Amniotic epithelial cell (primary cell): ENCODE measurements at places on chromosomes 2 and 18.

DNA sequence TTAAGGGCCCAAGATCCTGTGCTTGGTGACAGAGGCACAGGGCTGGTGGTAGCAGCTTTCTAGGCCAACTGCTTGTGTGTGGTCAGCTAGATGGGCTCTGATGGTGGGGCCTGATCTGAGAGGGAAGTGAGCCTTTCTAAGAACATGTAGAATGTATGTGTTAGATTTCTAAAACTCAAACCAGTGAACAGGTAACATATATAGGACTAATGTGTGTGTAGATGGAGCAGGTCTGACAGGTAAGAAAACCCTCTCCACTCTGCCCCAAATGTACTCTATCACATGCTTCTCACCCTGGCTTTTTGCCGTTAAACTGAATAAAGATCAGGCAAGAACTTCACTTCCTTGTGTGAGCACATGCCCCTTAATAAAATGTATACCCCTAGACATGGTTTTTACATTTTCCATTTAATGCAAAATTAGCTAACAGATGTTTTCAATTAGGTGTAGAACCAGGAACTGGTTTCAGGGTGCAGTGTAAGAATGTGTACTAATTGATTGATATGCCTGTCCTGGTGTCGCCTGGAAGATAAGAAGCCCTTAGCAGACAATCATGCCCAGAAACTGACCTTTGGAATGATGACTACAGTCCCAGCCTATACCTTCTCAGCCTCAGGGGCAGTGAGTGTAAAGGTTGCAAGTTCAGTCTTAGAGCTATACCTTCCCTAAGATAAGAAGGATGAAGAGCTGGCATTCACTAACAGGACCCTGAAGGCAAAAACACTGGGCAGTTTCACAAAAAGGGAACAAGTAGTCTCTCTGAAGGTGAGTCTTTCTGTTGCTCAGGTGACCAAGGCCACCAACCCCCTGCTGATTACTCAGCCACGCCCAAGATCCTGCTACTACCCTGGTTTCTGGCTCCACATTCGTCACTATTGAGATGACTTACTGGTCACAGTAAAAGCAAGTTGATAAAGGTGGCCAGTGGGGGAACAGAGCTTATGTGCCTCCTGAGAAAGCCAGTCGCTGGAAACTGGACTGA, 71.2 kb downstream of the SPATS2L start:
- DNase-seq = no peak

GRCh38 chr2:239186516-239187357, 214.1 kb downstream of the HDAC4 start:
- DNase-seq = no peak

- DNase-seq = peak; percentile 26
Observed at GRCh38 chr2:173903601-173904394, 61.4 kb downstream of the SP3 start.

- DNase-seq = no peak
Observed at GRCh38 chr2:108898315-108899082, 90.5 kb downstream of the EDAR start.

GRCh38 chr2:207412787-207413310, 116.9 kb upstream of the CREB1 start:
- DNase-seq = no peak
